Bronchial epithelial cell (primary cell): ENCODE measurements at places on chromosomes 2 and 18. TPM values are rescaled to one million over a fixed set of nuclear protein-coding genes. Genes with fewer than 3 reads are reported as not detected.

HOXD13 gene
- not detected in 2 replicates for total RNA-seq

MYOM1 gene
- 0.26 and 0.38 TPM in 2 replicates for total RNA-seq

ZSCAN30 gene
- 10.0 and 16.5 TPM in 2 replicates for total RNA-seq

HOXD10 gene
- not detected in 2 replicates for total RNA-seq

MAP3K19 gene
- total RNA-seq = not detected in 2 replicates

TCF23 gene
- total RNA-seq = under 0.01 TPM in 1 of 2 replicates, not detected in the other
